ENCODE measurements at places on chromosomes 7 and 10. TPM values are rescaled to one million over a fixed set of nuclear protein-coding genes. Genes with fewer than 3 reads are reported as not detected.

DNA sequence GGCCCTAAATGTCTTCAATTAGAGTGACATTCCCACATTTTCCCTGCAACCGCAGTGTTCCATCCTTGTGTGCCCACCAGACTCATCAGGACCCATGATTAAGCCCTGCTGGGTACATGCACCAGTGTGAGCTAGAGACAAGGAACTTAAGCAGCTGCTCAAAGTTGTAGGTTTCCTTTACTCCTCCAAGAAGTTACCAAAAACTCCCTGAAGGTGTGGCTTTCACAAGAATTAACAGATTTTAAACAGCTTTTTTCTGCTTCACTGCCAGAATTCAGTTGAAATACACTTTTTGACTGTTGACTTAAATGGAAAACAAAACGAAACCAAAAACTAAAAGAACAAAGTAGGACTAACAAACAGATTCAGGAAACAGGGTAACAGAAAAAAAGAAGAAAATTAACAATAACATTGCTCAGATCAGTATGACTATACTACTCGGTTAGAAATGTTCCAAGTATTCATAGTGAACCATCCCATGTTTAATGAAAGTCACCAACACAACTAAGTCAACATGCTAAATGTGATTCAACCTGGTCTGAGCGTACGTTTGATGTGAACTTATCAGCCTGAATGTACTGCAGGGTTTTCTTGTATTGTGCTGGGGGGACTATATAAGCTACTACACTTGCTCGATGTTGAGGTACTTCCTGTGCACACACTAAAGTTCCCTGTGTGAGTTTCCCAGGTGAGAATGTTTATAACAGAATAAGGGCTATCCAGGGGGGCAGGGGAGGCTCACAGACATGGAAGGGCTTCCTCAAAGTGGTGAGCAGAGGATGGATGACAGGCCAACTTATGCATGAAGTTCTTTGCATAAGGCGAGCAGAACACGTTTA lies 22.2 kb downstream of the SLC37A3 start:
- H3K27ac ChIP-seq: no peak overlapping the region
- no peak overlapping the region for H3K4me3 ChIP-seq
- no peak for DNase-seq
- H3K27me3 ChIP-seq: no peaks in the 10 kb centered on the region
- H3K4me1 ChIP-seq: no peaks in the 10 kb centered on the region
- no peaks in the 10 kb centered on the region for H3K36me3 ChIP-seq

DNA sequence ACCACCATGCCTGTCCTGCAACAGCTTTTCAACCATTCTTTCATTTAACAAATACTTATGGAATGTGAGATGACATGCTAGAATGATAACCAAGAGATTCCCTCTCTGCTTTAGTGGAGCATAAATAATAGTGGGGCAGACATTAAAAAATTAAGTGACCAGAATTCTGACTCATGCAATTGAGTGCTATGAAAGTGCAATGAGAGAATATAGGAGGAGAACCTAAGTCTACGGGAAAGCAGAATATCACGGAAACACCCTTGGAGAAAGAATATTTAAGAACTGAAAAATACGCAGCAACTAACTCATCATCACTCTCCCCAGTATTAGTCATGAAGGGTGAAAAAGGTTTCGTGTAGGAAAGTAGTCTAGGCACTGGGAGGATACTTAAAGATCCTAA lies 7.1 kb downstream of the KIF5B start:
- no peaks in the 10 kb centered on the region for H3K27me3 ChIP-seq
- peaks cover 28% of the 10 kb centered on the region for H3K4me1 ChIP-seq
- DNase-seq: no peak
- no peak overlapping the region for H3K27ac ChIP-seq
- H3K4me3 ChIP-seq: no peak overlapping the region

DNA sequence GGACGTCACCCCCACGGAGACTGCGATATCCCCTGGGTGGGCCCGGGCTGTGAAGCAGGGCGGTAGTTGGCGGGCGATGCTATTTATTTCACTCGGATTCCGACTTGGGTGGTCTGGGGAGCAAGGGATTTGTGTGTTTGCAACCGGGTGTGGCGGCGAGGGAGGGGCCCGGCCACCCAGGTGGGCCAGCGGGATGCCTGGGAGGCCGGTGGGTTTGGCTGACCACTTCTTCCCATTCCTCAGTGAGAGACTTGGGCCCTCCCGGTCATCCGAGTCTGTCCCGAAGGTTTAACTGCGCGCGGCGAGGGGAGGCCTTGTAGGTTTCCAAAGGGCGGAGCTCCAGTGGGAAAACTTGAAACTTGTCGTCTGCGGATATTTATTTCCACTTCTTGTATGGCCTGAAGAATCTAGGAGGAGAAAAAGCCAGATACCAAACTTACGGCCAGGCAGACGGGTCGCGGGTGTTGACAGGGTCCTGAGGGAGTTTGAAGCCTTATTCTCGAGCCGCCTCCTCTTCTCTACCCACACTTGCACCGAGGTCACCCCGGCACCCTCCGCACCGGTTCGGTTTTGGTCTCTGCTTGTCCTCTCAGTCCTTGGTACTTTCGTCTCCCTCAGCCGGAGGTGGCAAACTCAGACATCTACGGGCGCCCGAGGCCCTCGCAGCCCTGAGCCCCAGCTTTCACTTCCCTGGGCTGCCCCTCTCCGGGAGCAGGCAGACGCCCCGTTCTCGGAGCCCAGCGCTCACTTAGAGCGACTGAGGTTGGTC lies 17.9 kb downstream of the ZNF316 start:
- no peak overlapping the region for H3K4me3 ChIP-seq
- H3K27me3 ChIP-seq: no peaks in the 10 kb centered on the region
- H3K27ac ChIP-seq: no peak overlapping the region

DNA sequence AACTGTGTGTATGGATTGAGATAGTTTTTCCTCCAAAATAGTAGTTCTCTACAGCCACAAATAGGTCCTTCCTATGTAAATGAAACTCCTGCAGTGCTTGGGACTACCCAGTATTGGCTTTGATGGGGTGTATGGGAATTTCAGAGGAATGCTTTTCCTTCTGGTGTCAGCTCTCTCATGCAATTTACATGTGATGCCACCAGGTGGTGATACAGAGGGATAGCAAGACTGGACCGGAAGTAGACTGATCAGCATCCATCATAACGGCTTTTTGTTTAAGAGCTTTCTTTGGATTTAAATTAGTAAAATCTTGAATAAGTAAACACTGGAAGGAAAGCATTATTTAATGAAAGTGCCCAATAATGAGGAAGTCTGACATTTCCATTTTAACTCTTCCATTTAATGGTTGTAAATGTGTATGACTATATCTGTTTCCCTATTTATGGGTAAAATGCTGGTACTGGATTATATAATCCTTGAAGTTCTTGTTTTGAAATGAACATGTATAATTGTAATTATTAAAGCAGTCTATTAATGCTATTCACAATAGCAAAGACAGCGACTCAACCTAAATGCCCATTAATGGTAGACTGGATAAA lies 22.7 kb downstream of the DYNC1I1 start:
- no peak for DNase-seq
- no peak overlapping the region for H3K4me3 ChIP-seq
- no peaks in the 10 kb centered on the region for H3K4me1 ChIP-seq
- no peaks in the 10 kb centered on the region for H3K27me3 ChIP-seq
- H3K27ac ChIP-seq: no peak overlapping the region
- no peaks in the 10 kb centered on the region for H3K36me3 ChIP-seq

DNA sequence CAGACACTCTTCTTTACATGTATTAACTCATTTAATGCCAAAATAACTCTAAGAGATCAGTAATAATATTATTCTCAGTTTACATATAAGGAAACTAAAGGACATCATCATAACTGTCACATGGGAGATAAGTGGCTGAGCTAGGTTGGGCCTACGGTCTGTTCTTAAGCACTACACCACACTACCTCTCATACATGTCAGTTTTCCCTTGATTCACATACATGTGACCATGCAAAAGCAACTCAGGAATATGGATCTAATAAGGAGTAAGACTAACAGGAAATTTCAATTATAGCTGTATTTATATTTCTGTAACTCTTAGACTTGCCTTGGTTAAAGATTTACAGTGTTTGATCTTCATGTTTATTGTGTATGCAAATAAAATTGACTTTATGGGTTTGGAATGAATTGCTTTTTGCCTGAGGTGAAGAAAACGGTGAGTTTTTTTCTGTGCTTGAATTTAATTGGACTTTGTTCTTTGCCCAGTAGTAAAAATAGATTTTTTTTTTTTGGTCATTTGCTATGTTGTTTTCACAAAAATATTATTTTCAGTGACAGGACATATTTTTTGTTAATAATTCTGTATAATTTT lies 69.7 kb downstream of the CYP51A1 start:
- no peak overlapping the region for H3K4me3 ChIP-seq
- no peaks in the 10 kb centered on the region for H3K36me3 ChIP-seq
- no peaks in the 10 kb centered on the region for H3K4me1 ChIP-seq
- H3K27ac ChIP-seq: no peak overlapping the region

GRCh38 chr7:25303281-25304181 lies 75.2 kb upstream of the NPVF start:
- no peak overlapping the region for H3K27ac ChIP-seq
- no peak overlapping the region for H3K4me3 ChIP-seq
- H3K27me3 ChIP-seq: peaks cover 25% of the 10 kb centered on the region
- no peaks in the 10 kb centered on the region for H3K36me3 ChIP-seq
- no peaks in the 10 kb centered on the region for H3K4me1 ChIP-seq

DNA sequence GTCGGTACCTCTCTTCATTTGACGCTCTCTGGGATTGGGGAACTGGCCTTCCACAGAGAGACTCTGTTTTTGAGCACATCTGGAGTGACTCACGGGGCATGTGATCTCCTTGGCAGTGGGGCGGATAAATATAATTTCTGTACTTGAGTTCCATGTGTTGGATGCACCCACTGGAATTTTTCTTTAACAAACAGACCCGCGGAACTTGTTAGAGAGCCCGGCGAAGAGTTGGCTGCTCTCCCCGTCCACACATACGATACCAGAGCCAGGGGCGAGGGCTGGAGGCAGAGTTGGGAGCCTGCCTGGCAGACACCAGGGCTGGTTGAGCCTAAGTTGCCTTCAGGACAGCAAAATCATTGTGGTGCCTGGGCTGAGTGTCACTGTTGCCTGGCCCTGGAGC lies at the start of gene FAM180A:
Gene FAM180A (minus strand): TSS at position 44 of the 400 bp plus-strand sequence. CDS start 233 bp downstream, outside the sequence.
- DNase-seq: no peak
- H3K4me1 ChIP-seq: peaks cover 4% of the 10 kb centered on the region
- H3K36me3 ChIP-seq: no peaks in the 10 kb centered on the region
- H3K4me3 ChIP-seq: no peak within 1 kb of the TSS
- H3K27me3 ChIP-seq: no peaks in the 10 kb centered on the region

GRCh38 chr7:105024734-105025133 lies 10.7 kb downstream of the KMT2E start:
- H3K4me1 ChIP-seq: peaks cover 32% of the 10 kb centered on the region
- DNase-seq: no peak
- H3K36me3 ChIP-seq: no peaks in the 10 kb centered on the region

Gene PTPRN2
- total RNA-seq: 1.1 TPM

Gene CYP3A5
- 0.31 TPM for total RNA-seq

All from Panc1 (cell line).